ENCODE measurements at places on chromosomes 4 and X.

- DNase-seq: no peak
Measured at GRCh38 chr4:137312257-137312656, 220.0 kb downstream of the PCDH18 start.

DNA sequence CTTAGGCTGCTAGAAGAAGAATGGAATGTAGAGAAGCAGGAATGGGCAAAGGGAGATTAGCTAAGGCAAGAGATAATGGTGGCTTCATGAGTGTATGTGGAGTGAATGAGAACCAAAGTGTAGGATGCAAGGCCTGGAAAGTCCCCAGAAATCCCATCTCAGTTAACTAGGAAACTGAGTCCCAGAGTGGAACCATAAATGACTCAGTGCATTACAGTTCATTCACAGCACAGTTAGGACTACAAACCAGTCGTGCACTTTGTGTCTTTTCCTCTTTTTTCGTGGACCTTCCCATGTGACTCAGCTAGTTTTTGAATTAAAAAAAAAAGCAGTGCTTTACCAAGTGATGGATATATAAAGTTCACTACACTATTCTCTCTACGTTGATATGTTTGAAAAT lies 27.7 kb upstream of the REST start:
- DNase-seq: no peak

- DNase-seq: no peak
Measured at GRCh38 chrX:2618516-2618915, 72.6 kb upstream of the CD99 start.

- no peak for DNase-seq
Measured at GRCh38 chr4:139611391-139611790, 54.2 kb upstream of the MGST2 start.

DNA sequence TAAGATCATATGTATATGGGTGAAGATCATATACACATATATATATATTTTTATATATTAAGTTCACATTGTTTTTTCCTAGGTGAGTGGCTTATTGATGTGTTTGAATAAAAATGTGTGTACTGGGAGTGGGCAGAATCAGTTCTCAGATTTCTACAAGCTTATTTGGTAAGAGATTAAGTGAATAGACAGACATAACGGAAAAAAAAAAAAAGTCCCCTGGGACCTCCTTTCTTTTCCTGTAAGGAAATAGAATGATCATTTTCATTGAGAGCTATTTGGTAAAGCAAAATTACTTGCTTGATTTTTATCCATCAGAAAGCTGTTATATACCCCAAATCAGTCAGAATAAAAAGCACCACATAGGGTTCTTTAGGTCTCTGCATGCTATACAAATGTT lies 597.7 kb downstream of the PCDH18 start:
- DNase-seq: no peak

DNA sequence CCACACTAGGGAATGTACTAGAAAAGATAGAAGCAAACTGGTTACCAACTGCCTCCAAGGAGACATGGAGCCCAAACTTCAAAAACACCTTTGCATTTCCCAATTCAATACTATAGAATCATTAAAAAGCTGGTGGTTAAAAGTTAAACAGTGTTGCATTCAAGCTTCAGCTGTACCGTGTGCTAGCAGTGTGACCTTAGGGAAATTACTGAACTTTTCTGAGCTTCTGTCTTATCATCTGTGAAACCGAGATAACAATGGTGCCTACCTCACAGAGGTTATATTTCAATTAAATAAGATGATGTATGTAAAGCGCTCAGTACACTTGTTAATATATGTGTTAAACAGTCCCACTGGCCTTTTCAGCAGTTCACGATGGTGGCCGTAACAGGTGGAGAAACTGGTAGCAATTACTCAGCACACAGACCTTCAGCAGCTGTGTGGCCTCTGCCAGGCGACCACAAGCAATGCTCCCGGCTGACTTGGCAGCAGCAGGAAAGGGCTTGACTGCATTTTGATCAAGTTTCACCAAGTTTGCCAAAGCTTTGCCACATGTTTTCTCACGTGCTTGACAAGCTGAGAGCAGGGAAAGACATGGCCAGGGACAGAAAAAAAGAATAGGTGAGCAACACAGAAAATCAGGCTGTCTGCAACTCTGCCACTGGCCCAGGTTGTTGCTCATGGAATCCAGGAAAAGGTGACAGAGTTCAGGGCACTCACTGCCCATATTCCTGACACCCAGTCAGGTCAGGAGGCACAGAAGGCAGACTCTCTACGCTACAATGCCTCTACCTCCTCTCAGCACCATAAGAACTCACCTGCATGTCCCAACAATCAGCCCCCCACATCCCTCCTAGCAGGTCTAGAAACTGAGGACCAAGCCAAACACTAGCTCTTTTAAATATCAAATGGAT lies 72.1 kb downstream of the PARM1 start:
- no peak for DNase-seq

DNA sequence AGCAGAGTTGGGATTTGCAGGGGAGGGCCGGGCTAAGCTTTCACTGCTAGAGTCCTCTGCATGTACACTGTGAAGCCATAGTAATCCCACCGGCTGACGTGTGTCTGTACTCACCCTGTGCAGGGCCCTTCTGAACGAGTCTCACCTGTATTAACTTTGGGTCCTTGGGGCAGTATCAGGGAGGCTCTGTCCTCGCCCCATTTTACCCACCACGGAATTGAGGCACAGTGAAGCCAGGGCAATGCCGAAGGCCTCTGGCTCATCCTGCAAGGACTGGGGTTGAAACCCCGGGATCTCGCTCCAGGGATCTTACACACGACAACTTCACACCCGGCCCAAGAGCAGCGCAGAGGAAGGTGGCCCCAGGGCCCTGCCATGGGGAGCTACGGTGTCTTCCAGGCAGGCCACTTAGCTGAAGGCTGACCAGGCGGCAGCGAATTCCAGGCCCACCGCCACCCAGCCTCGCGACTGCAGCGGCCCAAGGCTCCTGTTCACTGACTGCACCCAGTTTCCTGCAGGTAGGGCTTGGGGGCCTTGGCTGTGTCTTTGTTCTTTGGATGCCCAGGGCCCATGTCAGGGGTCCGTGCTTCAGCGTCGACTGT lies 75.5 kb upstream of the ADRA2C start:
- DNase-seq: no peak

GRCh38 chrX:111244235-111244750 lies 26.0 kb downstream of the CAPN6 start:
- DNase-seq: no peak

DNA sequence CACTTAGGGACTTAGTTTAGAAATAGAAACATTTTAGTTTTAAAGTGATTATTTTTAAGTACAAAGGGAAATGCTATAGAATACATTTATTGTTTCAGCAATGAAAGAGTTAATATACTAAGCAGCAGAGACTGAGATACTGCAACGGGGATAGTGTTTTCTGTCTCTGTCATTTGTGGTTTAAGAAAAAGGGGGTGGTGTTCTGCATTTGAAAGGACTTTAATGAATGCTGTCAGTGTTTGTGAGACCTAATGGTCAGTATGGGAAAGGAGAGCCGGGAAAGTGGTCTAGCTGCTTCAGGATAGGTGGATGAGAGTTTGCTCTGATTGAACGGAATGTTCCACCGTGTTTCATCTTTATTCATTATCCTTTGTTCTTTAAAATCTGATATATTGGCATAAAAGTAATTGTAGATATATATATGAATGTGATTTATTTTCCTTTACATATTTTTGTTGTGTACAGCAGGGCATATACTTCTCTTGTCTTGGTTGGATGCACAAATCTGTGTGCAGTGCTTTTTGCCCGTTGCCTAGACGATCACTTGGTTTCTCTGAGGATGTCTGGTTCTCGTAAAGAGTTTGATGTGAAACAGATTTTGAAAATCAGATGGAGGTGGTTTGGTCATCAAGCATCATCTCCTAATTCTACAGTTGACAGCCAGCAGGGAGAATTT lies at the start of gene KLHL5:
Gene KLHL5, plus strand, starts transcription at position 139 of the 676 bp plus-strand sequence. Its CDS starts 421 bp downstream, at position 560.
- no peak for DNase-seq

DNA sequence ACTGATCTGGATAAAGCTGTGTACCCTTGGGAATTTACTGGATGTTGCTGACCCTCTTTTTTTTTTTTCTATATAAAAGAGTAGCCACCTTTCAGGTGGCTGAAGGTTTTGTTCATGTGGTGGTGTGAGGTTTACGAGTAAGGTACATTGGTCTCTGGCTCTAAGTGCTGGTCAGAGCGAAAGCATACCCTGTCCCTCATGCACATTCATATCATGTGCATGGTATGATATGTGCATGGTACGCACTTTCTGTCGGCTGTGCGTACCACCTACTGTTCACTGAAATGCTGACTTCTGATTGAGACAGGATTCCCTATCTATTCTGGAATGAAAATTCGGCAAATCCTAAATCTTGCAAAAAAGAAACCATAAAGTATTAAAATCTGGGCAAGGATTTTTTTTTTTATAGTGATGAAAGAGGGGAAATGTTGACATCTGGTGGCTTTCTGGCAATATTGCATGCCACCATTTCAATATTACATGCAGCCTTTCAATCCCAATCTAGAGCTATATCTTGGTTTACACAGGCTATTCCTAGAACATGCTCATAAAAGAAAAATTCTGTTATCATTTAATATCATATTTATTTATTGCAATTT lies 32.8 kb downstream of the FAM149A start:
- no peak for DNase-seq

DNA sequence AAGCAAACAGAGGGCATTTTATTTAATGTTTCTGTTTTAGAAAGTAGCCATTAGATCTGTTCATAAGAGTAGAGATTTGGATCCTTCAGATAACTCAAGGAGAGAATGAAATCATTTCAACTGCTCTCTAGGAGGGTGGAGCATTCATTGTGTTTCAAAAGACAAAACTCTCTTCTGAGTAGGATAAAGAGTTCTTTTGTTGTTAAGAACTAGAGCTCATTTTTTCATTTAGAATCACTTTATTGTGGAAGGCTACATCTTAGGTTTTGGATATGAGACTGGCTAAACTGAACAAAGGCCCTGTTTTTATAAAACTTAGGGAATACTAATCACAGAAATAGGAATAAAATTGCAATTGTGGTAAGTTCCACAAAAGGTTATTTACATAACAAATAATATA lies 193.9 kb upstream of the PCDH10 start:
- DNase-seq: no peak

- DNase-seq: no peak
Measured at GRCh38 chr4:120919358-120919757, 3.2 kb downstream of the PRDM5 start.

DNA sequence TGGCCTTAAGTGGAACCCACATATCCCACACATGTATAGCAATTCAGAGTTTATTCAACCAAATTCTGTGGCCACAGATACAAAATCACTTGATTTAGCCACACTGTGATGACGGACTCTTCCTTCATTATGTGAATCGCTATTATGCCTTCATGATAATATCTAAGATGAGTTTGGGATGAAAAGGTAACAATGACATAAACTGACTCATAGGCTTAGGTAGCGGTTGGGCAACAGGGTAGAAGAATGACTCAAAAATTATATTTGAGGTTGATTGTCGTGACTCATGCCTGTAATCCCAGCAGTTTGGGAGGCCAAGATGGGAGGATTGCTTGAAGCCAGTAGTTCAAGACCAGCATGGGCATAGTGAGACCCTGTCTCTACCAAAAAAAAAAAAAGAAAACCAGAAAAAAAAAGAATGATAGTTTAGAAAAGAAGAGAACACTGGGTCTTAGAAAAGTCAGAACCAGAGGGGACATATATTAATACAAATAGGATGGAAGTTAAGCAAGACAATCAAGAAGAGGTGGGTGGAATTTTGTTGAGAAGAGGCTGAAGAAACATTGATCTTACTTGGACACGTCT lies 70.4 kb upstream of the USP9X start:
- DNase-seq: no peak

DNA sequence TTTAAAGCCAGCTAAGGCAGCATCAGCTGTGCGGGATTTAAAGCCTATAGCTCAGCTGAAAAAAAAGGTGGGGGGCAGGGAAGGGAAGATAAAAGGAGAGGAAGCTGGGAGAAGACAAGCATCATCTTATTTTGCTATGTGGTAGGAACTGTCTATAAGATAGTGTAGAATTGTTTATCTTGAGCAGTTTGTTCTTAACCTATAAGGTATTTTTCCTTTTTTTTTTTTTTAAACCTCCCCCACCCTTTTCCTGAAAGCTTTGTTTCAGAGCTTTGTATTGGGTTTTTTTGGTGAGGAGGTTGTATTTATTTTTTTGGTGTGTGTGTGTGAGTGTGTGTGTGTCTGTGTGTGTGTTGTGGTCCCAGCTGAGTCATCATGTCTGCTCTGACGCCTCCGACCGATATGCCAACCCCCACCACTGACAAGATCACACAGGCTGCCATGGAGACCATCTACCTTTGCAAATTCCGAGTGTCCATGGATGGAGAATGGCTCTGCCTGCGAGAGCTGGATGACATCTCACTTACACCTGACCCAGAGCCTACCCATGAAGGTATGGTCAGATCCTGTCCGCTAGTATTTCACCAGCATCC lies 531 bp downstream of the RUFY3 start:
- DNase-seq: no peak

GRCh38 chrX:155968326-155968661 lies 29.2 kb upstream of the IL9R start:
- DNase-seq: no peak

DNA sequence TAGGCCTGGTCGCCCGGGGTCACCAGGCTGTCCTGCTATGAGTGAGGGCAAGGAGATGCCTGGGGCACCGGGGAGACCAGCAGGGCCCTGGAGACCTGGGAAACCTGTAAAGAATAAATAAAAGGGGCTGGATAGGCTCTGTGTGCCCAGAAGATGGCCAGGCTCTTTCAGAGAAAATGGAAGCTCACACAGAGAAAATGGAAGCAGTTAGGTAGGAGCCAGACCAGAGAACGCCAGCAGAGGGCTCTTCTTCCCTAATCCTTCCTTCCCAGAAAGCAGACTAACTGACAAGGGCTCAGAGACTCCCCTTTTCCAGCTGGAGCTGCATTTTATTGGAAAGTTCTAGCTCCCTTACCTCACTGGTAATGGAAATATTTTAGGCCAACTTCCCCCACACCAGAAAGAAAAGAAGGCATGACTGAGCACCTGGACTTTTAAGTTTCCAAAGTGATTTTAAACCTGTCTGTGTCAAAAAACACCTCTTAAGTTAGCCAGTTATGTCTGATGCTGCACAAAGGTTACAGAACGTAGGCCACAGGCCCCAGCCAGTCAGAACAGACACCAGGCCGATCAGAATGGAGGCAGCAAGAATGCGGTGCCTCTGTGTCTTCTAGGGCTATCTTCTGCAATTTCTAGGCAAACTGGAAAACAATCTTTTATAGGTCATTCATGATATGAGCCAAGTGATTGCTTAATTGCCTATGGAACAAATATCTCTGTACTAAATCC lies 74.0 kb downstream of the ATG4A start:
- DNase-seq: no peak

GRCh38 chr4:139768896-139769295 lies 103.3 kb downstream of the MGST2 start:
- no peak for DNase-seq

DNA sequence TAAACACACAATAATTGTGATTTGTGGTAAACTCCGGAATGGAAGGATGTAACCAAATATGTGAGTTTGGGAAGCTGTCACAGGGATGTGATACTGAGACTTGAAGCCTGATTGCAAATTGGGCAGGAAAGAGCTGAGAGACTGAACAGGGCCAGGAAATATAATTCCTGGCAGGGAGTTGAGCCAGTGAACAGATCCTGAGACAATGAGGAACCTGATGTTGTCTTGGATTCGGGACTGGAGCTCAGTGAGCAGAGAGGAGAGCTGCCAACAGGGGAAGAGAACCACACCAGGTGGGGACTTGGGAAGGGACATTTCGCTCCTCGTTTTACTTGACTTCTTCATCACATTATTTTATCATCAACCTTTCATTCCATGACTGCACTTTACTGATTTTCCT lies 386.0 kb downstream of the TLL1 start:
- DNase-seq: no peak

- DNase-seq: no peak
Measured at GRCh38 chr4:94399721-94400120, 52.0 kb upstream of the PDLIM5 start.

All from NCI-H1417 treated with DMSO at 0.1 percent for 48 hours (cell line).